ENCODE measurements at places on chromosomes 1 and 21. TPM values are rescaled to one million over a fixed set of nuclear protein-coding genes. Genes with fewer than 3 reads are reported as not detected.
A peak's percentile ranks its signal among the peaks of the same experiment; 100 is the strongest.

DNA sequence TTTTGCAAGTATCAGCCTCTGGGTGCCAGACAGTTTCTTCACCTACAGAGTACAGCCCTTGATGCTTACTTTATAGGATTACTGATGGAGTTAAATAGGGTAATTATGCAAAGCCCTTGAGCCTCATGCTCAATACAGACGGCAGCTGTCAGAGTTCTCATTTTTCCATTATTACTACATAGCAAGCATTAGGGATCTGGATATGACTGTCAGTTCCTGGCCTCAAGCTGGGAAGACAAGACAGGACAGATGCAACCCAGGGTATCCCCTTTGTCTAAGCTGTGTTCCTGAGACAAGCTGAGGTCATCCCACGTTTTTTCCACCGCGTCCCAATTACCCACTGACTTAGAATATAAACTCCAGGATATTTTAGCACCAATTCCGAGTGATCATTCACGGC is 94.4 kb downstream of the SLC35F3 start:
- no peak for DNase-seq

GRCh38 chr1:87754139-87754538 is 425.5 kb downstream of the LMO4 start:
- DNase-seq, result no peak

GRCh38 chr1:176539018-176539417 is 76.0 kb downstream of the PAPPA2 start:
- DNase-seq, result no peak

- DNase-seq, result no peak
Measured at GRCh38 chr21:36005879-36006400, 54.4 kb downstream of the SETD4 start.

GRCh38 chr1:19287436-19288185 is 959 bp downstream of the AKR7A3 start:
- DNase-seq, result no peak

- DNase-seq, result no peak
Measured at GRCh38 chr1:63189677-63190076, 132.7 kb upstream of the FOXD3 start.

- no peak for DNase-seq
Measured at GRCh38 chr1:32759521-32759981, 57.0 kb upstream of the SYNC start.

GRCh38 chr1:234955107-234955731 is 173.4 kb downstream of the TOMM20 start:
- no peak for DNase-seq

DNA sequence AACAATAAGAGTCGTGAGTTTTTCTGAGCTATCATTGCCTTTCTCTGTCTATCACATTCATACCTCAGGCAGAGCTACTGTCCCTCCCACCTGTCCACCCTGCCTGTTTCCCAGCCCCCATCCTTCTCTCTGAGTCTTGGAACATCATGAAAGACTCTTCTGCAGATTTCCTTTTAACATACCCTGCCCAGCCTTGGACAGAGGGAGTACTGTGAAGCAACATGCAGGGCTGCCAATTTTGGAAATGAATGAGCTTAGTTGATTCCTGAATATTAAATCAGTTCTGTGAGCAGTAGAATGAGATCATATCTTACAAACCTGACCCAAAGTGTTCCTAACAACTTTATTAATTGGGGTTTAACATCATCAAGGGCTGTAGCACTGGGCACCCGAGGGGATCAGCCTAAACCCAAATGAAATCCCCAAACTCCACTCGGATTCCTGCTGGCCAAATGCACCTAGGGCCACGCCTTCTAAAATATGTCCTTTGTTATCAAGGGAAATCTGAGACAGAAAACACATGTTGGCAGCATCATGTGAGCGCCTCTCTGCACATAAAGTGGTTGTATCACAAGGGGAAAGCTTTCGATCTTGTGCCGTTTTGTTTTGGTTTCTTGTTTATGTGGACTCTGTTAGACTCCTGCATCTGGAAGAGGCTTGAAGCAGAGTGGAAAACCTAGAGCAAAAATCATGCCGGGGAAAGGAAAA is 357.6 kb downstream of the KIF26B start:
- no peak for DNase-seq

DNA sequence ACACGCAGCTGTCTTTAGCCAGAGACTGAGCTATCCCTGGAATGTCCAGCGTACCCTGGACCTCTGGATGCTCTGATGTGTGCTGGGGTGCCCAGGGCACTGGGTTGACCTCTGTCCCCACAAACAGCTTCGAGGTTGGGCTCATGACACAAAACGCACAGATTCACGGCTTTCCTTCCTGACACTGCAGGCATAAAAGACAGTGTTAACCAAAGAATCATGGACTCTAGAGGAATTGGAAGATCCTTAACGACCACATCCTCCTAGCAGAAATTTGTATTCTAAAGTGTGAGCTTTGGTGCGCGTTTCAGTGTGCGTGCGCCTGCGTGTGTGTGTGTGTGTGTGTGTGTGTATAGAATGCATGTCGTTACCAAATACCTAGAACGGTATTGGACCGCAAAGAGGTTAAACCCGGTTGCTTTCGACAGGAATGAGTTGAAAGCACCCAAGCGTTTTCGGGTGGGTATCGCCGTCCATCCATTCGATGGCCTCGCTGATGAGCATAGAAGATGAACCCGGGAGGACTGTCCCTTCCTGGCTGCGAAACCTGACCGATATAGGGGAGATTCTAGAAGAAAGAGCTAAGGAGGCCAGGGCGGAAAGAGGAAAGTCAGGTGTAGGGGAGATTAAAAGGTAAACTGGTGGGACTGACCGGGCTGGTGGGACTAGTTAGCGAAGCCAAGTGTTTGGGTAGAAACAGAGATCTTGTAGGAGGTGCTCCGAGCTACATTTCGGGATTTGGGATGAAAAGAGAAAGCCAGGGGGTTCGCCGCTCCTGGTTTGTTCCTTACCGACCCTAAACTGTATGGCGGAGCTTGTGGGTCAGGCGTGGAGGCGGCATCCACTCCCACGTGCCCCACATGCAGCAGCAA is 6.8 kb upstream of the LHX9 start:
- no peak for DNase-seq

GRCh38 chr1:222994511-222995235 is 148.4 kb downstream of the TLR5 start:
- DNase-seq, result no peak

- no peak for DNase-seq
Measured at GRCh38 chr1:46517010-46517600, 27.5 kb downstream of the DMBX1 start.

GRCh38 chr1:21779613-21780521 is 3.1 kb downstream of the USP48 start:
- DNase-seq, result no peak

DNA sequence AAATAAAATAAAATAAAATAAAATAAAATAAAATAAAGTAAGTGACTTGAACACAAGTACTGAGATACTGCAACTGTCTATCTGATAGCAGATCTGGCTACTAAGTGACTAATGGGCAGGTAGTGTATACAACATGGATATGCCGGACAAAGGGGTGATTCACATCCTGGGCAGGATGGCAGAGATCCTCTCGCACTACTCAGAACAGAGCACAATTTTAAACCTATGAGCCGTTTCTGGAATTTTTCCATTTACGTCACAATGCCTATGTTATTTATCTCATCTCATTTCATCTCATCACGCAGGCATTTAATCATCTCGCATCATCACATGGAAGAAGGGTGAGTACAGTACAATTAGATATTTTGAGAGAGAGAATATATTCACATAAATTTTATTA is 233.3 kb upstream of the COA6 start:
- DNase-seq, result peak; percentile 26

DNA sequence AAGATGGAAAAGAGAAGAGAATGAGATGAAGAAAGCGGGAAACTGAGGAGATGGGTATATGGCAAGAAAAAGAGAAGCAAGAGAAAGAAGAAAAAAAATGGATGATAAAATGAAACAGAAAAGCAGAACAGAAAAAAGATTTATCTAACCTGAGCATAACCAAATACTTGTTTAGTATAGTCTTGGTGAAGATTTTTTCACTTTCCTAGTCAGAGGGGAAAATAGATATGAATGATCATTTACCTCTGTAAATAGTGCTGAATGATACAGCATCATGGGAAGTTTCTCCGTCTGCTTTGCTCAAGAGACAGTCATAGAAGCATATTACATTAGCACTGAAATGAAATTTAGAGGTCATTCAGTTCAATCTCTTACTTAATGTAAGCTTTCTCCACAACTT is 36.1 kb upstream of the PLPPR4 start:
- no peak for DNase-seq

- DNase-seq, result no peak
Measured at GRCh38 chr21:41952568-41953248, 1.1 kb downstream of the C2CD2 start.

DNA sequence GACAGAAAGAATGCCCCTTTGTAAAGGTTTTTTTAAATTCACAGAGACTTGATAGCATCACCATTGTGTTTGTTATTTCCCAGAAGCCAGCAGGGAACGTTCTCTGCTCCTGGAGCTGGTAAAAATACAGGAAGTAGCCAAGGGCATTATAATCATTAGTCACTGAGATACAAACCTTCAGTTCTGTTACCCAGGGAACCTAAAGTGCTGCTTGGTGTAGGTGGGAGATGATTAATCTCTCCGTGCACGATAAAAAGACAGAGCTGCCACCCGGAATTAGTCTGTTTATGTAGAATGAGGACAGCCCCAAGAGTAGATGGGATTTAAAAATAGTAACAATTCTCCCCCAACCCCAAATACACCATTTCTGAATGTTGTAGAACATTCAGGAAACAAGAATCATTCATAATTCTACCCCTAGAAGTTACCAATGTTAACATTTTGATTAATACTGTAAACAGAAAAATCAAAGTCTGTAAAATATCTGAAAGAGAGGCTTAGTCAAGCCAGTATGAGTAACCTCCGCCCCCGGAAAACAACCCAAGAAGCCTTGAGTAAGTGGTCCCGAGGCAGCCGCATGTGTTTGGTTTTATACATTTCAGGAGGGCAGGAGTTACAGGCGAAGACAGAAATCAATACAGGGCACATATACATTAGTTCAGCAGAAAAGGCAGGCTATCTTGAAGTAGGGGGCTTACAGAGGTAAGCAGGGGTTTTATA is 45.3 kb upstream of the CTBS start:
- DNase-seq, result no peak

- no peak for DNase-seq
Measured at GRCh38 chr1:48069662-48070395, 72.6 kb upstream of the TRABD2B start.

GRCh38 chr1:155466996-155467395 is 95.6 kb downstream of the ASH1L start:
- no peak for DNase-seq

- no peak for DNase-seq
Measured at GRCh38 chr1:219120624-219121544, 52.8 kb upstream of the LYPLAL1 start.

GRCh38 chr21:43593078-43593477 is 66.2 kb downstream of the HSF2BP start:
- no peak for DNase-seq

Gene UBXN10
- 27.9 TPM for total RNA-seq

Gene C1orf105
- not detected for total RNA-seq

Gene AVPR1B
- not detected for total RNA-seq

Gene CDC7
- total RNA-seq, result 0.71 TPM

Gene CHRM3
- 75.5 TPM for total RNA-seq

Gene PGBD5
- 0.42 TPM for total RNA-seq

Gene FYB2
- not detected for total RNA-seq
